Globus pallidus (tissue), 1 donor: ENCODE measurements at places on chromosomes 5 and 9.
A peak's percentile ranks its signal among the peaks of the same experiment; 100 is the strongest.

- no peak for DNase-seq
Observed at GRCh38 chr5:9831823-9832222, 201.7 kb upstream of the TAS2R1 start.

DNA sequence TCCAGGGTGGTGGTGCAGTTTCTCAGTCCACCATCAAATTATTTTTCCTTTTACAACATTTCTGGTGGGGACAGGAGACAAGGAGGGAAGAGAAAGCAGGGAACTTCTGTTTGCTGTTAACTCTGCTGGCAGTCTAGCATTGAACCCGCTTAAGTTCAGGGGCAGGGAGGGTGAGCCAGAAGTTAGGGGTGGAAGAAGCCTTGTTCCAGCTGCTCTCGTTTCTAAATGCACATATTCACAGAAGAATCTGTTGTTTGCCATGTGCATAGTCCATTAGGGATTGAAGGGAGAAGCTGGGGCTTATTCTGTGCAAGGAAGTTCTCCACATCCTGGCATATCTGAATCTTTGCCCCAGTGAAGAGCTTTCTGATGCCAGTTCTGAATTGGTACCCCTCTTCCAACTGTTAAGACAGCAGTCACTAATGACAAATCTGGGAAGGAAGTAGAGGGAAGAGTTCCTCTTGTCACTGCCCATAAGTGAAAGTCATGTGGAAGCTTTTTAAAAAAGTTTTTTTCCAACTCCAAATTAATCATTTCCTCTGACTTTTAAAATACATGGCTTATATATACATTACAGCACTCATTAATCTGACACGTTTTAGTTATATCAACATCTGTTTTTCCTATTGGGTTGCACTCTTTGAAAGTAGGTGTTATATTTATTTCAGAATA is 32.6 kb upstream of the ACOT12 start:
- DNase-seq: peak; percentile 22

- no peak for DNase-seq
Observed at GRCh38 chr5:68949256-68949655, 144.6 kb upstream of the SLC30A5 start.

GRCh38 chr5:69374911-69375446 is 5.4 kb downstream of the RAD17 start:
- DNase-seq: no peak

DNA sequence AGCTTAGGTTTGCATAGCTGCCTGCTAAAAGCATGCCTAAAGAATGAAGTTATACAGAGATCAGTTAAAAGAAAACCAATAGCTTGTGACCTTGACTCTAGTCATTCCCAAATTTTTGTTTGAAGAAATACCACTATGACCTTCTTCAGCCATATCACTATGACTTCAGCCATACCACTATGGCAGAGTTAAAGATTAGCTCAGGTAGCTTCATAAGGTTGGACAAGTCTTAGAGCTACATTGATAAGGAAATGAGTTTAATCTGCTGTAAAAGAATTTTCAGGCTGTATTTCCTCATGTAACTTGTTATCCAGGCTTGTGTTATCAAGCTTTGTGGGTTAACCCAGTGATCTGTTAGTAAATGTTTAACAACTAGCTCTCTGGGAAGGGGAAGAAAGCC is 30.7 kb downstream of the C6 start:
- DNase-seq: no peak

GRCh38 chr9:22107202-22108045 is 98.3 kb upstream of the CDKN2B start:
- no peak for DNase-seq

DNA sequence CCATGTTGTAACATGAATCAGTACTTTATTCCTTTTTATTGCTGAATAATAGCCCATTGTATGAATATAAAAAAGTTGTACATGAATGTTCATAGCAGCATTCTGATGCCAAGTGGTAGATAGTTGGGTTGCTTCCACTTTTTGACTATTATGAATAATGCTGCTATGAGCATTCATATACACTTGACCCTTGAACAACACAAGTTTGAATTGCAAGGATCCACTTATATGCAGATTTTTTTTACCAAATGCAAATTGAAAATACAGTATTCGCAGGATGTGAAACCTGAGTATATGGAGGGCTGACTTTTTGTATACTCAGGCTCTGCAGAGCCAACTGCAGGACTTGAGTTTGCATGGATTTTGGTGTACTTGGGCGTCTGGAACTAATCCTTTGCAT is 14.7 kb upstream of the SIL1 start:
- DNase-seq: no peak

DNA sequence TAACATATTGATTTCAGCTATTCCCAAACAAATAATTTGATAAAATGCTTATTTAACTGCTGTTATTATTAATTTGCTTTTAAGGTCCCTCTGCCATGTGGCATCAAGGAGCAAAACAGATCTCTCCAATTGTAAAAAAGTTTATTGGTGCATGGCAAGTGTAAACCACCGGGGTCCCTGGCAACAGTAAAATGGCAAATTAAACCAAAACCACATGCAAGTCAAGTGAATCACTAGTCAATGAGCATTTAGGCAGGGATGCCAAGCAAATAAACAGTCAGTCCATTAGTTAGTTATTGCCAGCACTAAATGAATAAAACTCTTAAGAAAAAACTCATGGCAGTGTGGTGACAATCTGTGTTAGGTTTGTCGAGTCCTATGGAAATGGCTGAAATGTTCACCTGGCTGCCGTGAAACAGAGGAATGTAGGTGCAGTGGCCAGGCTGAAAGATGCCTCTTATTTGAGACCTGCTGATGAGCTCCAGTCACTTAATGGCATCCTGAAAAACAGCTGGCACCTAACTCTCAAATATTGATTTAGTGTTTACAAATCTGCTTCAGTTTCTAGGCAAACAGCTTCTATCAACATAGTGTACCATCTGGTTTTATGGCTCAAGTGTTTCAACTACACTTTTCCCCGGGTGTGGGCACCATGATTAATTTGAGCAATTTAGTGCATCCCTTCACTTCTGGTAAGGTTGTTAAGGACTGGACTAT is 296.5 kb upstream of the ITGA1 start:
- DNase-seq: no peak
